ENCODE measurements at places on chromosomes 7 and 10. TPM values are rescaled to one million over a fixed set of nuclear protein-coding genes. Genes with fewer than 3 reads are reported as not detected.

RAPGEF5 gene
- total RNA-seq, result 0.09 TPM

UCN3 gene
- not detected for total RNA-seq

HKDC1 gene
- 11.6 TPM for total RNA-seq

TAS2R5 gene
- 0.51 TPM for total RNA-seq

HOGA1 gene
- total RNA-seq, result 1.7 TPM

PKD2L1 gene
- 0.09 TPM for total RNA-seq

ERV3-1 gene
- total RNA-seq, result 4.2 TPM

CACNB2 gene
- total RNA-seq, result not detected

TRIM50 gene
- not detected for total RNA-seq

GIMAP5 gene
- not detected for total RNA-seq

TAS2R39 gene
- total RNA-seq, result not detected
